ENCODE measurements at places on chromosomes 13 and 19. TPM values are rescaled to one million over a fixed set of nuclear protein-coding genes. Genes with fewer than 3 reads are reported as not detected.

The ATP8A2 gene
- 0.12 TPM for total RNA-seq

The SIGLEC9 gene
- total RNA-seq = not detected

The ZBTB7A gene
- total RNA-seq = 42.5 TPM

The FAAP24 gene
- 1.6 TPM for total RNA-seq

The PLPP2 gene
- total RNA-seq = 13.9 TPM

The ZNF471 gene
- total RNA-seq = 2.2 TPM

The IGFL3 gene
- total RNA-seq = not detected

The CYP2A7 gene
- total RNA-seq = not detected

The SLC1A5 gene
- 105 TPM for total RNA-seq

The RNF17 gene
- total RNA-seq = 0.58 TPM

The KIR3DL3 gene
- not detected for total RNA-seq

The MED25 gene
- total RNA-seq = 47.6 TPM

The IZUMO4 gene
- 6.6 TPM for total RNA-seq

The YIPF2 gene
- 44.3 TPM for total RNA-seq

The ADGRE3 gene
- not detected for total RNA-seq

The MEDAG gene
- 2.2 TPM for total RNA-seq

The RUVBL2 gene
- 133 TPM for total RNA-seq

The CGB2 gene
- not detected for total RNA-seq

The NXNL1 gene
- total RNA-seq = not detected

The JSRP1 gene
- 0.48 TPM for total RNA-seq

Measured in glomerular endothelial cell (primary cell).